ENCODE measurements at places on chromosomes 7 and 10.

DNA sequence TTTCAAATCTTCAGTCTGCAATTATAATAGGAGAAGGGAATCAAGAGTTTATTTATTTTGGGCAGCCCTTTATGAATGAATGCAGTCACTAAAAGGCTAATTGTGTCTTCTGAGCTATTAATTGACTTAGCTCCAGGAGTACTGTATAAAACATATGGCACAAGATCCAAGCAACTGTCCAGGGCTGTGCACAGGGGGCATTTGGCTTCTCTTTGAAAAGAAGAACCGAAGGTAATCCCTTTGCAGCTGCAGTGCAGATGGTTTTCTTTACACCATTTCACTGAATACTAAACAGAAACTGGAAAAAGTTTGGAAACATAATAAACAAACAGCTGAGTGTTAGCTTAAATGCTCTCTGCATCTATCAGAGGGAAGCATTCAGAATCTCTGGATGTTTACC lies 282.6 kb upstream of the LRRN3 start:
- no peak for DNase-seq

- no peak for DNase-seq
These were observed 240.1 kb upstream of the PITRM1 start for GRCh38 chr10:3412646-3413045.

GRCh38 chr7:80654887-80655340 lies 16.5 kb downstream of the CD36 start:
- no peak for DNase-seq

- DNase-seq, result no peak
These were observed 352.1 kb downstream of the POM121L12 start for GRCh38 chr7:53387515-53387914.

GRCh38 chr10:63266391-63267316 lies 133.5 kb downstream of the NRBF2 start:
- DNase-seq, result no peak

DNA sequence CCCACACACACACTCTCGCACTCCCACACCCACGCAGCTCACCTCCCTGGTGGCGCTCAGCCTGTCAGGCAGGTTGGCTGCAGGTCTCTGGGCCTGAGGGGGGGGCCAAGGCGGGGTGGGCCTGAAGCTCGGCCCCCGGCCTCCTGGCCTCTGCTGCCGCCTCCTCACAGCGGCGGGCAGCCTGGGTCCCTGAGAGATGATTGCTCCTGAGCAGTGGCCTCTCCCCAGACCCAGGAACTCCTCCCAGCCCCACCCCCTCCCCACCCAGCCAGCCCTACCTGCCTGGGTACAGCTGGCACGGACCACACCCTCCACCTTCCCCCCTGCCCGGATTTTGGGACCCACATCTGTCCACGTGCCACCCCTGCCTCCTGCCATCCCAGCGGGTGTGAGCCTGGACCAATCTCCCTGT lies 4.6 kb upstream of the TMEM184A start:
- no peak for DNase-seq
